ENCODE measurements at places on chromosomes 5 and 9.

DNA sequence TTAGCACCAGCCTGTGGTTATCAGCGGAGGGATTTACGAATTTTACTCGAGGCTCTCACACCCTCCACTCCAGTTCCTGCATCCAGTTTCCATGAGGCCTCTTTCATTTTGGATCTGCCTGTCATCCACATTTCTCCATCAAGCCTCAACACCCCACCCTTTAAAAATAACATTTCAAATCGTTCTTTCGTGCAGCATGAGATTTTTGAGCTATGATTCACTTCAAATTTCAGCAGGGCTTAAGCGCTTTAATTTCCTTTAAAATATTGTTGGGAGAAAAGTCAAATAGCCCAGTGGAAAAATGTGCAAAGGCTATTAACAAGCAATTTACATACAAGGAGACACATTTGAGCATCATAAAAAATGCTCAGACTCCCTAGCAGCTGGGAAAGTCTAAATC is 103.2 kb downstream of the MSX2 start:
- no peak for DNase-seq

GRCh38 chr5:135326296-135327254 is 72.5 kb downstream of the MACROH2A1 start:
- DNase-seq = no peak

- no peak for DNase-seq
Observed at GRCh38 chr5:62386824-62387223, 16.9 kb downstream of the DIMT1 start.

- no peak for DNase-seq
Observed at GRCh38 chr5:72477644-72478043, 29.6 kb downstream of the ZNF366 start.

DNA sequence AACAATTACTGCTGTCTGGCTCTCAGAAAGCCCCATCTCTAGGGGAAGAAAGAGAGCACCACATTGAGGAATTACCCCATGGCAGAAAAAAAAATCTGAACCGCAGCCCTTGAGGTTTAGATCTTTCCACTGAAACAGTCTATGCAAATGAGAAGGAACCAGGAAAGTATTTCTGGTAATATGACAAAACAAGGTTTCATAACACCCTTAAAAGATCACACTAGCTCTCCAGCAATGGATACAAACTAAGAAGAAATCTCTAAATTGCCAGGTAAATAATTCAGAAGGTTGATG is 427.1 kb downstream of the PRELID2 start:
- no peak for DNase-seq

- no peak for DNase-seq
Observed at GRCh38 chr9:78014776-78015175, 16.8 kb downstream of the GNAQ start.

- DNase-seq = no peak
Observed at GRCh38 chr5:94181895-94182294, 436.5 kb downstream of the KIAA0825 start.

DNA sequence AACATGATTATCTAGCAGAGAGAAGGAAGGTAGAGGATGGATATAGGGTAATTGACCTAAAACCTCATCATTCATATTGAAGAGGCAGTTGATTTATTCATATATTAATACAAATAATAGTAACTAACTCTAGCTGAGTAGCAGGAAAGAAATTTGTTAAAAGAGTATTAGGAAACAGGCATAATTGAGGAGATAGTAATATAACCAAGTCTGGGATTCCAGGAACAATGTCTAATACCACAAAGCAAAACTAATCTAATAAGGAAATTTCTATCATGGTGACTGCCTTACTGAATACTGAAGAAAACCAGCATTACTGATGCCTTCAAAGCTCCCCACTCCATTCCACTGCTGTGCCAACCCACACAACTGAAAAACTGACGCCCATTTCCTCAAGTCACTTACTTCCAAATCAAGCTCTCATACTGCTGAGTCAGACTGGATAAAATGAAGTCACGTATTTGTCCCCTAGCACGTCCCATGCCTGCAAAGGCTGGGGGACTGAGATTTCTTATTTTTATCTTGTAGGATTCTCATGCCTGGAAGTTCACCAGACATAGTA is 153.9 kb downstream of the SMC2 start:
- no peak for DNase-seq

DNA sequence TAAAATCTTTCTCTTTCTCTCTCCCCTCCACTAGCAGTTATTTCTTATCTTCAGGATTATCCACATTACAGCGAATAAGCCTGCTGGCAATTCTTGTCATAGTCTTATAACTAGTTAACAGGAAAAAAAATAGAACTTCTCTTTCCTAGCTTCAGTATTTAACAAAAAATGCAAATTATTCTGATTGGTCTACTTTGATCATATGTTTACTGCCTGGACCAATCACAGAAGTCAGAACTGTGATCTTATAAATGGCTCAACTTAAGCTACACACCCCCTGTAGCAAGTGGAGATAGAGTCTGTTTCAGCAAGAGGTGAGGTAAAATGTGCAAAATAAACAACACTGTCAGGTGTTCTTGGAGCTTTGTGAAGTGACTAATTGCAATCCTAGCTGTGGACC is 389.4 kb upstream of the TUSC1 start:
- DNase-seq = no peak

- no peak for DNase-seq
Observed at GRCh38 chr5:172496671-172497371, 42.5 kb upstream of the SH3PXD2B start.

DNA sequence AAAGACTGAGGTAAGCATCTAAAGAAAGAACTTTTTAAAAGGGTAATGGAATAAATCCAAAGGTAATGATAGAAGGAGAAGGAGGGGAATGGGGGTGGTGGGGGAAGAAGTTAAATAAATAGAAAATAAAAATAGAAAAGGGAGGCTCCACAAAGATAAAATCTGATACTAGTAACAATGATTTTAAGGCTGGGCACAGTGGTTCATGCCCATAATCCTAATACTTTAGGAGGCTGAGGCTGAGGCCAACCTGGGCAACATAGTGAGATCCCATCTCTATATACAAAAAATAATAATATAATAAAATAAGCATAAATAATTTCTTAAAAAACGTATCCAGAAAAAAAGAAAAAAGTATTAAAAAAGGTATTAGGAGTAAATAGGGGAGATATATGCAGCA is 89.3 kb downstream of the FNBP1 start:
- no peak for DNase-seq

- DNase-seq = no peak
Observed at GRCh38 chr5:153629027-153629895, 138.8 kb downstream of the GRIA1 start.

- DNase-seq = no peak
Observed at GRCh38 chr9:10252174-10252573, 360.6 kb downstream of the PTPRD start.

- no peak for DNase-seq
Observed at GRCh38 chr9:82939451-82939850, 123.5 kb downstream of the RASEF start.

DNA sequence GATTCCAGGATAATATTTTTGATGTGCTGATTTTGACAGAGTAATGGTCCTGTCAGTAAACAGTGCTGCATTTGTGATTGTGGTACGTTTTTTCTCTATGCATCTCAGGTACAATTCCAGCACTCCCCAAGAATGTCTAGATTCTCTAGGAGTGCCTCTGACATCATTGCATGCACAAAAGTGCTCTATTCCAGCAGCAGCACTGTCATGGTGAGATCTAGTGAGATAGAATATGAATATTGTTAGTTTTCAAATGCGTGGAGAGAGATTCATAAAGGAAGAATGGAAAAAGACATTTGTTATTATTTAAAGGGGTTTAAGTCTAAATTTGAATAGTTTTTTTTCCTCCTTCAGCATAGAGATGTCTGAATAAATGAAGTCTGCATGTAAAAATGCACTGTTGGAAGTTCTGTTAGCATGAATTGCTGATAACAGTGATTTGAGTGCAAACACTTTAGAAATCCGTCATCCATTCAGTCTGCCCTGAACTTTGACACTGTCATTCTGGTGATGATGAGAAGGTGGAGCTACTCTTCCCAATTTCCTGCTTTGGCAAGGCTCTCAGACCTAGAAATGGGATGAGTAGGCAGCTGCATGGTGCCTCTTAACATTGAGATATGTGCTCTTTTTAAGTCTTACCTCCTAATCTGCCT is 84.6 kb downstream of the GAPVD1 start:
- no peak for DNase-seq

GRCh38 chr5:170483701-170484458 is 19.9 kb upstream of the KCNIP1 start:
- DNase-seq = no peak

DNA sequence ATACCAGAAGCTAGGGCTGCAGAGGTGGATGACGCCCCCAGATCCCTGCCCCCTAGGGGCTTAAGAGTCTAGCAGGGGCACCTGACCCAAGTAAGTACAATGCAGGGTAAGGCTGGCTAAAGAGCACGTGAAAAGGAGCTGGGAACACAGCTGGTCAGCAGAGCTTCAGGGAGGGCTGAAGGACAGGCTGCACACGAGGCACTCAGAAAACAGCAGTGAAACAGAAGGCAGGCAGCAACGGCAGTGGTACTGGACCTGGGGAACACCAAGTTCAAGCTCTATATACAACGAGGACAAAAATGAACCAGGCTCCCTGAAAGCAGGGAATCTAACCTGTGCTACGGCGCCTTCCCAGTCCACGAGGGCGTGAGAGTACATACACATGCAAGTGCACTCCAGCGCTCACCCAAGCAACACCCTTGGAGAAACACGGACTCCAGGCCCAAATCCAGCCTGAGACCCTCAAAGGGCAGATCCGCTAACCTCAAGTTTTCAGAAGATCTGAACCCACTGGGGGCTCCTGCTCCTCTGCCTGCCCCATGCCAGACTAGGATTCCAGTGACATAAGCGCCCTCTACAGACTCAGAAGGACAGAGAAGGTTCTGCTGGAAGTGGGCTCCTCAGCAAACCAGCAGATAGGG is 57.4 kb downstream of the PSMB7 start:
- DNase-seq = no peak

- DNase-seq = no peak
Observed at GRCh38 chr5:173575985-173576384, 40.5 kb downstream of the BOD1 start.

- no peak for DNase-seq
Observed at GRCh38 chr5:172607213-172607793, 33.8 kb upstream of the NEURL1B start.

GRCh38 chr5:80809451-80809850 is 150.7 kb upstream of the RASGRF2 start:
- DNase-seq = no peak

GRCh38 chr5:10578869-10579268 is 15.0 kb downstream of the ANKRD33B start:
- DNase-seq = no peak

DNA sequence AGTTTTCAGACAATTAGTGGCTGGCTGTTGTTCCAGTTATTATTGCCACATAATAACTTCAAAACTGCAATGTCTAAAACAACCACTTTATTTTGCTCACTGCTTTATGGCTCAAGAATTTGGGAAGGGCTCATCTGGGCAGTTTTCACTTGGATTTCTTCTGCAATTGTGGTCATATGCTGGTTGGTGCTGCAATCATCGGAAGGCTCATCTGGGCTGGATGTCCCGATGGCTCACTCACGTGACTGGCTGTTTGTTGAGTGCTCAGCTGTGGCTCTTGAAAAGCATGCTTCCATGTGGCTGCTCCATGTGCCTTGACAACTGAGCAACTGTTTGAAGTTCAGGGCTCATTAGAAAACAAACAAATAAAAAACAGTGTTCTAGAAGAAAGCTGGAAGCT is 1032.5 kb downstream of the DTWD2 start:
- DNase-seq = no peak

DNA sequence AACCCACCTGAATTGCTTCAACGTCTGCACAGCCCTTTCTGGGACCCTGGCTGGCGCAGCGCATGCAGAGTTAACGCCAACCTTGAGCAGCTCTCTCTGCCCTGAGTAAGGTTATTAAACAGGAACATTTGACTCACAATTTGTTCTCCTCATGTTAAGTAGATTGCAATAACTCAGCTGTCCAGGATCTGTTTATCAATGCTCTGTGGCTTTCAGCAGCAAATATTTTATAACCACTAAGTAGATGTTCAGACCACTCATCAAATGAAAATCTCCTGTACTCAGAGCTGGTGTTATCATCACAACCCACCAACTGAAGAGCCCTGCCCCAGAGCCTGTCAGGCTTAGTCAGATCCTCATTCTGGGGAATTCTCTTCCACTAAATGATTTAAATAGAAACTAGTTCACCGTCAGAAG is 403.0 kb downstream of the ZNF608 start:
- DNase-seq = no peak

DNA sequence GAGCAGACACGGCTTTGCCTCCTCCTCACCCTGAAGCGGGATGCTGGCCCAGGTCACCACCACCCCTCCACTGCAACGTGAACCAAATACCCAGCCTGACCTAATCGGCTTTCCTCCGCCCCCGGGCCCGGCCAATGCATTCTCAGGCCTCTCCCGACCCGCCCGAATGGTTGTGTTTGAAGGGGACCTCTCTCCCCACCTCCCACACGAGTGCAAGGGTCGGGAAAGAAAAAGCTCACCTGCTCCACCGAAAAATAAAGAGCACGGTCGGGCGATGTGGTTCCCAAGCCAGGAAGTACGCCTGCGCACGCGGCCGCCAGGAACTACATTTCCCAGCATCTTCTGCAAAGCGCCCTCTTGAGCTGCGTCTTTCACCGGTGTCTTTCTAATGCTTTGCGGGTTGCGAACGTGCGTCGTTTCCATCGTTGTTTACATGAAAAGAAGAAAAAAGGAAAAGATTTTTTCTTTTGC is at the start of gene ZNF883:
Gene ZNF883, minus strand, starts transcription at position 282 of the 471 bp plus-strand sequence.
- no peak for DNase-seq

GRCh38 chr5:113572716-113573115 is 59.2 kb downstream of the YTHDC2 start:
- no peak for DNase-seq

- no peak for DNase-seq
Observed at GRCh38 chr5:107985144-107985543, 314.4 kb upstream of the EFNA5 start.

DNA sequence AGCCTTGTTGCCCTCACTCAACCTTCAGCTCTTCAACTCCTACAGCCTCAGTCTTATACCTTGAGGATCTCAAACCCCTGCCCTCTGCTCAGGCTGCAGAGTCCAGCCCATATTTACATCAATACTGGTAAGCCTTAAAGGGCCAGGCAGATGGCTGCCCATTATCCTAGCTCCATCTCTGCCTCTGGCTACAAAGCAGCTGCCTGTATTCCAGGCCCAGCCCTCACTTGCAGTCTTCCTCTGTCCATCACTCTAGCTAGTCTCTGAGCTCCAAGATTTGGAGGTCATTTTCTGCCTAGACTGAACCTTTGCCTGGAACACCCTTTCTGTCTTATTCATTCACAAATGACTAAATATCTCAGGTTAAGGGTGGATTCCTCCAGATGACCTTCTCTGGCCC is 50.2 kb upstream of the GALNT10 start:
- no peak for DNase-seq

DNA sequence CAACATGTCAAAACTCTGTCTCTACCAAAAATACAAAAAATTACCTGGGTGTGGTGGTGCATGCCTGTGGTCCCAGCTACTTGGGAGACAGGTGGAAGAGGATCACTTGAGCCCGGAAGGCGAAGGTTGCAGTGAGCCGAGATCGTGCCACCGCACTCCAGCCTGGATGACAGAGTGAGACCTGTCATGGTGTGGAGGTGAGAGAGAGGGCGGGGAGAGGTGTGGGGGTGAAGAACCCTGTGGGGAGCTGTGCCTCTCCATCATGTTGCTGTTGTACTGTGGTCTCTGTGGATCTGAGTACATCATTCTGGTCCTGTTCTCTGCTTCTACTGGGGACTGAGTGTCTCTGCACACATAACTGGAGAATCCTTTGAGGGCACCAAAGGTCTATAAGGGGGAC is 11.3 kb upstream of the SLC34A1 start:
- no peak for DNase-seq

All from SIG-M5 (cell line).